ENCODE measurements at places on chromosomes 2 and 18.

DNA sequence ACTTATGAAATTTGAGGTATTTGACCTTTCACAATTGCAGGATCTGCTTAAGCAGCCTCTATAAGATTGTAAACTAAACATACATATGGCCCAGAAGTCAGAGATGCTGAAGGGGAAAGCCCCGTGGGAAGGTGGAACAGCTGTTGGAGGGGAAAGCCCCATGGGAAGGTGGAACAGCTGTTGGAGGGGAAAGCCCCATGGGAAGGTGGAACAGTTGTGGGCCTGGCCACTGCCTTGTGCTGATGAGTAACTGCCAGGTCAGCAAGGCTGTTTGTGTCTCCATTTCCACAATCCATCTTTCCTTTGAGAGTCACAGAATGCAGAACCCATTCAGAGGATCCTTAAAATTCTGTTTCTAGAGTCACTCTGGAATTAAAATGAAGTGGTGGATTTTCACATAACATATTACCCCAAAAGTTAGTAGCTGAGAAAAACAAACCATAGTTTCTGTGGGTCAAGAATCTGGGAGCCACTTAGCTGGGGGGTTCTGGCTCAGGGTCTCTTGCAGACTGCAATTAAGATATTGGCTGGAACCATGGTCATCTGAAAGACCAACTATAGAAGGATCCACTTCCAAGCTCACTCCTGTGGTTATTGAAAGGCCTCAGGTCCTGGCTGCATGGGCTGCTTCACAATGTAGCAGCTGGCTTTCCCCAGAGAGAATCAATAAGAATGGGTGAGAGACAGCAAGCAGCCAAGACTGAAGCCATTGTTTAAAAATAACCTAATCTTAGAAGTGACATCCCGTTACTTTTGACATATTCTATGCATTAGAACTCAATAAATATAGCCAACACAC is 86.6 kb upstream of the CAVIN2 start:
- H3K36me3 ChIP-seq, result no peaks in the 10 kb centered on the region
- peaks cover 12% of the 10 kb centered on the region for H3K4me1 ChIP-seq
- H3K4me3 ChIP-seq, result no peak overlapping the region

DNA sequence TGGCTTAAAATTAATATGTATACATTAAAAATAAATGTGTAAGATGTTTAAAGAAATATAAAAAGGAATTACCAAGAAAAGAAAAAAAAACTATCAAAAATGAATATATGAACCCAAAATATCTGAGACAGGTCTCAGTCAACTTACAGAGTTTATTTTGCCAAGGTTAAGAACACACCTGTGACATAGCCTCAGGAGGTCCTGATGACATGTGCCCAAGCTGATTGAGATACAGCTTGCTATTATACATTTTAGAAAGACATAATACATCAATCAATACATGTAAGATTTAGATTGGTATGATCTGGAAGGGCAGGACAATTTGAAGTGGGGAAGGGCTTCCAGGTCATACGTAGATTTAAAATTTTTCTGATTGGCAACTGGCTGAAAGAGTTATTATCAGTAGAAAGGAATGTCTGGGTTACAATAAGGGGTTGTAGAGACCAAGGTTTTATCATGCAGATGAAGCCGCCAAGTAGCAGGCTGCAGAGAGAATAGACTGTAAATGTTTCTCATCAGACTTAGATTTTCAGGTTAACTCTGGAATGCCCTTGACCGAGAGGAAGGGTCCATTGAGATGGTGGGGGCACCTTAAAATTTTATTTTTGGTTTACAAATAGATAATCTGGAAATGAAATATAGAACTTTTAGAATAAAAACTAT is 74.7 kb downstream of the EXOC6B start:
- H3K36me3 ChIP-seq, result no peaks in the 10 kb centered on the region
- H3K27ac ChIP-seq, result no peak overlapping the region
- no peaks in the 10 kb centered on the region for H3K27me3 ChIP-seq
- no peak overlapping the region for H3K4me3 ChIP-seq

DNA sequence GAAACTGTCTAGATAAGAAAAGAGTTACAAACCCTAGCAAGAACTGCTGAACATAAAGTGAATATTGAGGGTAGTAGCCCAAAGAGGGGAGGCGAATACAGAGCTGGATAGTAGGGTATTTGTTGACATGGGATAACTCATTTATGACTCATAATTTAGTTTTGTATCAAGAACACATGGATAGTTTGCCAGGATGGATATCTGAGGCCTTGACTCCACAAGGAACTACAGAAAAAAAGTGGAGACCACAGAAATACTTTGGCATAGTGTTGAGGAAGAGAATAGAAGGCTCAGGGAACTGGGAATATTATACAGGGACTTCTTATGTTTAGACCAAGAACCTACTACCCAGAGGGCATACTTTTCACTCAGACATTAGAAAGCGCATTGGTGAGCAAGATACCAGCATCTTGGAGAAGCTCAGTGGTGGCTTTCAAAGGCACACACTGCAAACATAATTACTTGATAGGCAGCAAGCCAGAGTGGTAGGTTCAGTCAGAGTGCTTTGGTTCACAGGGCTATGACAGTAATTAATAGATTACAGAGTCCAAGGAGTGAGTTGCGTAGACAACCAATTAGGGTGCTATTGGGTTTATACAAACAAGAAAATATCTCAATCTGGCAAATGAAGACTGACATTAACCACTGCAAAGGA is 51.9 kb upstream of the ZBTB7C start:
- no peak overlapping the region for H3K4me3 ChIP-seq
- H3K27ac ChIP-seq, result no peak overlapping the region
- DNase-seq, result no peak
- H3K36me3 ChIP-seq, result no peaks in the 10 kb centered on the region

GRCh38 chr18:23864624-23865023 is 149.9 kb upstream of the TTC39C start:
- no peak overlapping the region for H3K4me3 ChIP-seq
- H3K27me3 ChIP-seq, result no peaks in the 10 kb centered on the region
- H3K27ac ChIP-seq, result no peak overlapping the region
- DNase-seq, result no peak
- no peaks in the 10 kb centered on the region for H3K4me1 ChIP-seq
